ENCODE measurements at places on chromosomes 7 and 10.

GRCh38 chr7:35285799-35286198 lies 31.9 kb upstream of the TBX20 start:
- no peak for DNase-seq

DNA sequence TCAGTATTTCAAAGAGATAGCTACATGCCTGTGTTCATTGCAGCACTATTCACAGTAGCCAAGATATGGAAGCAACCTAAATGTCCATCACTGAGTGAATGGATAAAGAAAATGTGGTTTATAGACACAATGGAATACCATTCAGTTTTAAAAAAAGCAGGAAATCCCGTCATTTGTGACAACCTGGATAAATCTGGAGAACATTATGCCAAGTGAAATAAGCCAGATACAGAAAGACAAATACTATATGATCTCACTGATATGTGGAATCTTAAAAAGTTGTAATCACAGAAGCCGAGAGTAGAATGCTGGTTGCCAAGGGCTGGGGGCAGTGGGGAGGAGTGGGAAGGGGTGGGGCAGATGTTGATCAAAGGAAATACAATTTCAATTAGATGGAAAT lies 235.8 kb upstream of the IGFBP3 start:
- DNase-seq: no peak

DNA sequence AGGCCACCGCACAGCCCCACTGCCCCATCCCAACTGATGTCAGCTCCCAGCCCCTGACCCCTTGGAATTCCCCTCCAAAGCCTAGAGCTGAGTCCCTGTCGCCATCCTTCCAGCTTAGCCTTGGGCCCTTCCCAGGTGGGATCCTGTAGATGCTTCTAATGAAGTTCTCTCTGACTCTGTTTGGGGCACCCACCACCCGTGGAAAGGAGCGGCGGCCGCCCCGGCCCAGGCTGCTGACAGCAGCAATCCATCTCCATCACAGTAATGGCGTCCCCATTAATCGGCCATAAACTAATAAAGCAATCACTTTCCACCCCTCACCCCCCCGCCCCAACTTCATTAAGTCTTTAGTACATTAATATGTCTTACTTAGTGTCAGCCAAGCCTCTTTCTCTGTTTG lies 25.6 kb downstream of the KAZALD1 start:
- DNase-seq: no peak

DNA sequence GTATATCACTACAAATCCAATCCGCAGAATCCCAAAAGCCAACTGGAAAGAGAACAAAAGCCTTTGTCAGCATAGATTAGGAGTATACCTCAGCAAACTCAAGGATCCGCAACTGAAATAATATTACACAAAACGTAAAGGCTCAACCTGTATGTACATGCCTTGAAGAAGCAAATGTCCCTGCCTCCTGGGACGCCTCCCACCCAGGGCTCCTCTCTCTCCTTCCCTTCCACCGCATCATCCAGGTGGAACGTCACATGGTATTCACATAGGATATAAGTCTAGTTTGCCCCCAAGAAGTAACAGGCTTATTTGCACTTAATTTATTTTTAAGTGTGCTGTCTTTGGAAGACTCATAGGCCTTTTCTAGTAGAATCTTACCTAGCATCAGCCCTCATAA lies 13.4 kb downstream of the SLC26A3 start:
- DNase-seq: no peak

GRCh38 chr10:107706096-107706725 lies 541.7 kb upstream of the SORCS1 start:
- no peak for DNase-seq

DNA sequence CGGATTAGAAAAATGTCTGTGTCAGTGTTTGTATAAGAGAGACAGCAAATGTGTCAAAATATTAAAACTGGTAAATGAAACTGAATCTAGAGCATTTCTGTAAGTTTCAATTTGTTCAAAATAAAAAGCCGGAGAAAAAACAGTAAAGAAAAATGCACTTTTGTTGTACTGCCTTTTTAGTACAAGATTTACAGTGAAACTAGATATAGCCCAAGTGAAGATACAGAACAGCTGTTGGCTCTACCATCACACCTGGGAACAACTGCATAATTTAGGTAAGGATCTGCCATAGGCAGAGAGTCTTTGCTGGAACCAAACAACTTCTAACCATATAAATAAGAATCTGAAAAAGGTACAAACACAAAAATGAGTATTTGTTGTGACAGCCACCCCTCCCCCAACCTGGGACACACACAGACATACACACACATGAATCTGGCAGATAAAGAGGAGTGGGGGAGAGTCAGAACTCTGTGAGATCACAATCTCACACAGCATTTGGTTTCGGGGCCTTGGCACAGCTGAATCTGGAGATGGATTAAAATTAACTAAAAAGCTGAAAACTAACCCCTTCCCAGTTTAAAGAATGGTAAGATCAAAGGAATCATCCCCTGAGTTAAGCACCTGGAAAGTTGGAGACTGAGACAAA lies 54.8 kb downstream of the DPY19L1 start:
- DNase-seq: no peak

DNA sequence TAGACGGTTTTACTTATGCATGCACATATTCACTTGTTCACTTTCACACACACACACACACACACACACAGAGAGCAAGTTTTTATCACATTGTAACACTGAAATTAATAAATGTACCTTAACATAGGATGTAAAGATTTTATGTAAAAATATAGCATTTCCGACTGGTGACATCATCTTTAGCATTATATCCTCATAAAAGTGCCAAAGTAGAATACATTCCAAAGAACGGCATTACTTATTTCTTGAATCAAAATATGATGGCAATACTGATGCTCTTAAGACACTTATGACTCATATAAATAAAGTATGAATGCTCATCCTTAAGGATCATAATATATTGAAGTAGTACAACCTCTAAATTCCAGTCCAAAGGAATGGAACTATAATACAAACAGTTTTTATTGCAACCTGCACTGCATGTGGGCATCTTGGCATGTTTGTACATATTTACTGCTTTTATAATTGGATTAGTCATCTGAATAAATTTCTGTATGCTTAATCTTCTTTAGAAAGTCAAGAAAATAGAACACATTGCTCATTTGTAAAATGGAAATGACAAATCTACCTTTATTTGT lies 290.0 kb upstream of the SEMA3A start:
- no peak for DNase-seq

- no peak for DNase-seq
Observed at GRCh38 chr7:77417801-77418200, 1.7 kb upstream of the GSAP start.

DNA sequence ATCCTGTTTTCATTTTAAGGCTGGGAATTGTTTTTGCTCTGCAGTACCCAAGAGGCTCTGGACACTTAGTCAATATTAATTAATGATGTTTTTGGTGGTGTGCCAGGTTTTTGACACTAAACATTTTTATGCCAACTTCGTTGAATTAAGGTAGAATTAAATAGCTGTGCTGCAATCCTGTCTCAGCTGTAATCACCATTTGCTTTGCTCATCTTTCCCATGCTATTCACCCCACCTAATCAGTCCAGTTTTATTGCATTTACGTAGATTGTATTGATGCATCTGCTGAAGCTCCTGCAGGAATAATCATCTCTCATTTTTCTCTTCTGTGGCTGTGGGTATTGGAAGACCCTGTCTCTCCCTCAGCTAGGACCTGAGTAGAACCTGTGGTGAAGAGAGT lies 52.6 kb upstream of the TRUB1 start:
- no peak for DNase-seq

GRCh38 chr10:70599791-70600190 lies 2.8 kb downstream of the PRF1 start:
- no peak for DNase-seq

GRCh38 chr7:43749383-43749940 lies 9.0 kb upstream of the BLVRA start:
- DNase-seq: no peak

- DNase-seq: no peak
Observed at GRCh38 chr10:86538547-86538946, 17.0 kb upstream of the WAPL start.

DNA sequence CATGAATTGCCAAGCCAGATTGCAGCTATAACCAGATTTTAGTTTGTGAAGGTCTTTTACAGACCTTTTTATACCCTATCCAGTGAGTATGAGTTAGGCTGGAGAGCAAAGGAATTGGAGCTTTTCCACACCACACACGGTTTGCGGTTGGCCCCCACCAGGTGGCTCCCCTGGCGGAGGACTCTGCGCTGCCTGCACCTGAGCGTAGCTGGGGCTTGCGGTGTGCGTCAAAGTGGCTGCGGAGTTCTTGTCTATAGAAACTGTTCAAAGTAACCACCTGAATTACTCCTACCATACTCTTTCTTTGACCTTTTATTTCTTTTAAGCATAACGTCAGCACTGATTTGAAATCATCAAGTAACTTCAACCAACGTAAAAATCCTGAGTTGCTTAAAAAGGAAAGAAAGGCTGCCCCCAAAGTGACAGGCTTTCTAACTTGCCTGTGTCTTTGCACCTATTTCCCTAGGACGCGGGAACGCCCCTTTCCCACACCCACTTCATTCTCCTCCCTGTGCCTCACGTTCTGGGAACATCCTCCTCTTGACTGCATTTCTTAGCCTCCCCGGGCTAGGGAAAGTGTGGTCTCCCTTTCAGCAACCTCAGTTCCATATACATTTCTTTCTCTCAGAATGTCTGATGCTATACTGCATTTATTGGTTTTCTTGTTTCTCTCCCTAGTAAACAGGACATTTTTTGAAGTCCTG lies 47.6 kb upstream of the TMEM72 start:
- DNase-seq: no peak

GRCh38 chr7:19407270-19407669 lies 262.0 kb upstream of the FERD3L start:
- DNase-seq: no peak

Measured in HuH-7.5 (cell line).